Astrocyte of the spinal cord (primary cell): ENCODE measurements at places on chromosomes 6 and 20.

DNA sequence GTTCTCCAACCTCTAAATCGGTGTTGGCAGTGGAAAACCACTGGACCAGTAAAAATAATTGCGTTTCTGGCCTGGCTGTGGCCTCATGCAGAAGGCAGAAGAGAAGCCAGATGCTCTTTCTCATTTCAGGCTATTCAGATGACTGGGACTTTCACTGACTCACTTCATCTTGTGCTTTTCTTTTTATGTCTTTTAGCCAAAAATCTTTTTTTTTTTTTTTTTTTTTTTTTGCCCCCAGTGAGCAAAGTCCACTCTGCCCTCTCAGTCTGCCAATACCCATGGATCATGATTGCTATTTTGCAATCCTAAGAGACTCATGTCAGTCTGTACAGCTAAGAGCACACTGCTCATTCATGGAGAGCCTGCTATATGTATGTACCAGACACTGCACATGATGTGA is 962.5 kb downstream of the KIF16B start:
- DNase-seq: no peak

GRCh38 chr20:31260326-31260932 is 3.0 kb downstream of the DEFB115 start:
- no peak for DNase-seq

- DNase-seq: no peak
Observed at GRCh38 chr6:82183642-82184282, 63.8 kb downstream of the IBTK start.

DNA sequence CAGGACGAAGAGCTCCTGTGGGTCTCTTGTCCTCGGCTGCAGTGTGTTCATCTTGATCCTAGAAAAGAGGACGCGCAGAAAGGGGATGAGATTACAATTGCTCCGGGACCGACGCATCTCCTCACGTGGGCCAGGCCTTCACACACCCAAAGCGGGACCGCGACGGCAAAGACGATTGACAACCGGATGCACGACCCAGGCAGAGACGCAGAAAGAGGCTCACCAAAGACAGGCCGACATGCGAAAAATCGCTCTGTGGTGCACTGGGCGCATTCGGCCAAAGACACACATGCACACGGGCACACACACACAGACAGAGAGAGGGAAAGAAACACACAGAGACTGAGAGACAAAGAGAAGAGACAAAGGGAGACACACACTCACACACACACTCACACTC is 1089.9 kb upstream of the DEFB115 start:
- DNase-seq: no peak

DNA sequence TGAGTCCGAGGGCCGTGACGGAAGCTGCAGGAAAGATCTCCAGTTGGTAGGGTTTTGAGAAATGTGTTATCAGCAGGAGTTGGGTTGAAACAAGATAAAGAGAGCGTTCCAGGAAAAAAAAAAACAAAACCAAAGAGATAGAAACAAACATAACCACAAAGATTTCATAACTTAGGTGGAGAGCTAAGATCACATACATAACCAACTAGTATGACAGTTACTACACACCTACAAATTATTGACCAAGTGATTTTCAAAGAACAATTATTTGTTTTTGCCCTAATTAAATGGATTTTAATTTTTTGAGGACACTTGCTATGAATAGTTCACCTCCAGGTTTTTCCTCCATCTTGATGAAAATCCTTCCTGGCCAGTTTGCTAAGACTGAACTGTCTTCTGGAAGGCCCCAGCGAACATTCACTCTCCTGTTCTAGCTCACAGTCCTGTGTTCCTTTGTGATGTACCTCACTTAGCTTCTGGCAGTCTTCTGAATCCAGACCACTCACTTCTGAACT is 69.4 kb downstream of the SNX9 start:
- DNase-seq: no peak

GRCh38 chr6:14002176-14002947 is 77.6 kb downstream of the RNF182 start:
- no peak for DNase-seq

DNA sequence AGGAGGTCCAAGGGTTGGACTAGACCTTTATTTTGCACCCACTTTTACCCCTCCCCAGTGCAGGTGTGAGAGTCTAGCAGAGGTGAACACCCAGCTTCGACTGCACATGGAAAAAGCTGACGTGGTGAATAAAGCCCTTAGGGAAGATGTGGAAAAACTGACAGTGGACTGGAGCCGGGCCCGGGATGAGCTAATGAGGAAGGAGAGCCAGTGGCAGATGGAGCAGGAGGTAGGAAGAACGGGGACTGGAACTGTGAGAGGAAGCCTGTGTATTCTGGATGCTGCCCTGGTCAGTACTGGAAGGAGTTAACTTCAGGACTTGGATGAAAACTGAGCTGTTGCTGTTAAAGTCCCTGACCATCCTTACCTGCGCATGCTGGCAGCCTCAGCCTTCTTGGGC is 10.6 kb downstream of the CEP250 start:
- no peak for DNase-seq

DNA sequence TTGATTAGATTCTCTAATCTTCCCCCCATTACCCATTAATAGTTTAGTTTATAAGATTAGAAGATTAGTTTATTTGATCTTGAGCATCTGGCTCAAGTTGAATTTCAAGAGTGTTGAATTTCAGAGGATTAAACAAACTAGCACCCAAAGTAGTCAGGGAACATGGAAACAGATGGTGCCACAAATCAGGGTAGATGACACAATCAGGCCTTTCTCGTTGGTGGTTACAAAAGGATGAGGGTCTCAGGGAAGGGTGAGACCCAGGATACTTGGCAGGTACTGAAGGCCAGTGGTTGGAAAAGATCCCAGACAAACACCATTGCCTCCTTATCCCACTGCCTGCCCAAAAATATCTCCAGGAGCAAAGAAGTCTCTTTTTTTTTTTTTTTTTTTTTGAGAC is 29.5 kb upstream of the ADGRF1 start:
- no peak for DNase-seq

- DNase-seq: no peak
Observed at GRCh38 chr6:1499777-1500176, 109.9 kb upstream of the FOXC1 start.

DNA sequence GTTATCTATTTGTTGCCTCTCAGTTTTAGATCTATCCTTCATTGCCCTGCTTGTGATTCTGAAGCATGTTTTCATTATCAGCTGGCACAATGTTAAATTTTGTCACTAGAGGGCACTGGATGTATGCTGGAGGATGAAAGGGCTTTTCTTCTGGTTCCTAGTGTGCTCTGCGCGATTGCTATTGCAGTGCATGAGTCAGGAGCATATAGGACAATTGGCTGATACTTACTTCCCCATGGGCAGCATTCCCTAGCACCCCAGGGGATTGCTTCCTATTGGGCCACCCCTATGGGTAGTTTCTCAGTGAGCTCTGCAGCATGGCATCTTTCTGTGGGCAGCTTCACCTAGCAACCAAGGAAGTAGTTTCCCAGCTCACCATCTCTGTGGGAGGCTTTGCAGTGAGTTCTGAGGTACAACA is 280.3 kb upstream of the SYNCRIP start:
- peak; percentile 22 for DNase-seq

GRCh38 chr20:62946918-62947317 is 5.6 kb upstream of the SLC17A9 start:
- no peak for DNase-seq

- DNase-seq: no peak
Observed at GRCh38 chr6:109606359-109606758, 84.6 kb downstream of the AK9 start.

- no peak for DNase-seq
Observed at GRCh38 chr20:751761-752160, 16.5 kb downstream of the SLC52A3 start.

DNA sequence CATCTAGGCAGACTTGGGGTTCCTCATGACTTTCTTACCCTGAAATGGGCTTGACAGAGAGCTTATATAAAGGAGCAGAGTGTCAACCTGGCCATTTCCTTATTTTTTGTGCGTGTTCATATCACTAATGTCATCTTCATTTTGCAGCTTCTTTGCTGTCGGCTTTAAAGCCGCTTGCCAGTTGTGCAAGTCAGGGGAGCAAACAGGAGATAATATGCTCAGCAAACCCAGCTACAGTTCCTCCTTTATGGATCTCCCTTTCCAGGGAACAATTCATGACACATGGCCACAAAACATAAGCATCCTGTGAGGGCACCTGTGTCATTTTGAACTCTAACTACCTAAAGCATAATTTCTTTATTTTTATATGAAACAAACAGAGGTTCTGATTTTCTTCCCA is 6.5 kb upstream of the TUBB2B start:
- DNase-seq: no peak

- DNase-seq: no peak
Observed at GRCh38 chr6:119157506-119157815, 79.0 kb upstream of the FAM184A start.

GRCh38 chr6:10564975-10565673 is 44.0 kb downstream of the GCNT2 start:
- no peak for DNase-seq

DNA sequence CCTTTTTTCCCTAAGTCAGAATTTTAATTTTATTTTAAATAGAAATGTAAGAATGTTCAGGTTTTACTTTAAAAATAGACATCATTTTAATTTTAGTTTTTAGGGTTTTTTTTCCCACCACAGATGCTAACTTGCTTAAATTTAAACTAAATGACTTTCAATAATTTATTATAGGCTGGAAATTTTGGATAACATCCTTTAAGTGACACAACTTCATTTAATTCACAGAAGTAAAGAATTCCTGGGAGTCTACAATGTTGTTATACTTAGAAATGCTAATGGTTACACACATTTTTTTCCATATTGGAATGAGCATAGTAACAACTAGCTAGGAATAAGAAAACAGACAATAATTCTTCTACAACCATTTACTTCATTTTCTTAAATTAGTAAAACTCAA is 90.5 kb upstream of the PDE10A start:
- no peak for DNase-seq

GRCh38 chr20:37510226-37510625 is 10.8 kb upstream of the NNAT start:
- no peak for DNase-seq

DNA sequence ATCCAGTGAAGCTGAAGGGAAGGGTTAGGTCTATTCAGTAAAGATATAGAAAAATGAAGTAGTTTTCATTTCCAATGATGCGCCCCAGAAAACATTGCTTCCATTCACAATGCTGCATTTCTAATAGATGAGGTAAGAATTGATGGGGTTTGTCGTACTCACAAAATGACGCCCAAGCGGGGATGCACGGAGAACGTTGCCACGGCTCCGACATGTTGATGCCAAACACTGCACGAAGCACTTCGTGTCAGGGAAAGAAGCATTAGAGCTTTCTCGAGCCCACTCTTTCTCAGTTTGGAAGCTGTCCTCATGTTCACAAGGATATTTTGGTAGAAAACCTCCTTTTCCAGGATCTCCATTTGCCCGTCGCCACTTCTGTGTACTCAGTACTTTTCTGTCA is 21.6 kb upstream of the MAFB start:
- DNase-seq: no peak

DNA sequence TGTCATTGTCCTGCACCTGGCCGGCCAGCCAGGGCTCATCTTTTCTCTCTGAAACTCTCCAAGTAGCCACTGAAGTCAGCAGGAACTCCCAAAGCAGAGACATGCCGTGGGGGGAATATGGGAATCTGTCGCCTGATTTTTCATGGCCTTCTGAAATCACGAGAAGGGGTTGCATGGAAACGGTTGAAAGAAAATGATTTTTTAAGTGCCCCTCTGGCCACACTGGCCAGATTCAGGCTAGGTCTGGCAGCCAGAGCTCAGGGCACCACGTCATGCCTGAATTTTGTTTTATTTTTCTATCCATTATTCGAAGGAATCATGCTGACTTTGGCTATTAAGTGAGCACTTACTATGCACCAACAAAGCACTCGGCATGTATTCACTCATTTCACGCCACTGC is 65.2 kb downstream of the EYA2 start:
- DNase-seq: no peak

DNA sequence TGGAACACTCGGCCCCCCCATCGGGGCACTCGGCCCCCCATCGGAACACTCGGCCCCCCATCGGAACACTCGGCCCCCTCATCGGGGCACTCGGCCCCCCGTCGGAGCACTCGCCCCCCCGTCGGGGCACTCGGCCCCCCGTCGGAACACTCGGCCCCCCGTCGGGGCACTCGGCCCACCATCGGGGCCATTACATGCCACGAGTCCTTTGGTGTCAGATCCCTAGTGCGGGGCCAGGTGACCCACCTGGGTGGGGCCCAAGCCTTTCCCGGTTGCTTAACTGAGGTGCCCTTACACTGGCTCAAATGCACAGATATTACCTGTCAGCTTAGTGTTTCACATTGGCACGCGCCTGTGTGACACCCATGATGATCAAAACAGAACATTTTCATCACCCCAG is 95.9 kb downstream of the TAF4 start:
- DNase-seq: no peak

DNA sequence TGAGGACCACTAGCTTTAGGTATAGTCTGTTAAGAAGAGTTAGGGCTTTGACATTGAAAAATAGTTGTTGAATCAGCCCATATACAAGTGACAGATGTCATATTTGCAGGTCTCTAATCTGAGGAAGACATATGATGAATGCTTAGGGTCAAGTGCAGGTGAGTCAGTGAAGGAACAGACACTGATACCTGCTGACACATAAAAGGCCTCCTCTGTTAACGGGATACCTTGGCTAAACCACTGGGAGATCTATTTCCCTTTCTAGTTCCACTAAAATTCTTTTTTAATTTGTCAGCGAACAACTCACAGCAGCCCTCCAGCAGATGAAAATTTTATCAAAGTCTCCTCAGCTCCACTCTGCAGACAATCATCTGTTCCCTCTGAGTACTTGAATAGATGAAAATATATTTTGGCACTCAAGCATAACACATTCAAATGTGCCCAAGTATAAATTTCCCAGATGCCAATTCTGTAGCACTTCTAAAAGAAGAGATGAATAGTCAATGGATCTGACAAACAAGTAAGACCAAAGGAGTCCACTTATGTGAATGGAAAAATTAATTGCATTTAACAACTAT is 154.0 kb downstream of the KIF16B start:
- DNase-seq: no peak

DNA sequence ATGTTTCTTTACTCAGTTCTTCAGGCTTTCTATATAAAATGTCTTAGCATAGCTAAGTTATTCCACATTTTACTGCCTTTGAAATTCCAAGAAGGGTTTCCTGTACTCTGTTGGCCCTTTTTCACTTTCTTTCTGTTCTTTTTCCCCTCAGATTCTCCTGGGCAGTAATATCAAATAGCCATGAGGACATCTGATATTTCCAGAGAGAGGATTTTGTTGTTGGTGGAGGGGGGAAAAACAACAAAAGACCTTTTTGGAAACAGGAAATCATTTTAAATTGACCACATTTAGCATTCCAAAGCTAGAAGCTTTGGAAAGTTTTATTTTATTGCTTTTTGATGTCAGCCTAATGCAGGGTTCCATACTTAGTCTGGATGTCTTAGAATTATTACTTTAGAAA is 445.4 kb downstream of the GJA1 start:
- DNase-seq: no peak

GRCh38 chr20:48751871-48752270 is 75.9 kb downstream of the PREX1 start:
- DNase-seq: no peak
